ENCODE measurements at places on chromosomes 6 and 20. TPM values are rescaled to one million over a fixed set of nuclear protein-coding genes. Genes with fewer than 3 reads are reported as not detected.

DNA sequence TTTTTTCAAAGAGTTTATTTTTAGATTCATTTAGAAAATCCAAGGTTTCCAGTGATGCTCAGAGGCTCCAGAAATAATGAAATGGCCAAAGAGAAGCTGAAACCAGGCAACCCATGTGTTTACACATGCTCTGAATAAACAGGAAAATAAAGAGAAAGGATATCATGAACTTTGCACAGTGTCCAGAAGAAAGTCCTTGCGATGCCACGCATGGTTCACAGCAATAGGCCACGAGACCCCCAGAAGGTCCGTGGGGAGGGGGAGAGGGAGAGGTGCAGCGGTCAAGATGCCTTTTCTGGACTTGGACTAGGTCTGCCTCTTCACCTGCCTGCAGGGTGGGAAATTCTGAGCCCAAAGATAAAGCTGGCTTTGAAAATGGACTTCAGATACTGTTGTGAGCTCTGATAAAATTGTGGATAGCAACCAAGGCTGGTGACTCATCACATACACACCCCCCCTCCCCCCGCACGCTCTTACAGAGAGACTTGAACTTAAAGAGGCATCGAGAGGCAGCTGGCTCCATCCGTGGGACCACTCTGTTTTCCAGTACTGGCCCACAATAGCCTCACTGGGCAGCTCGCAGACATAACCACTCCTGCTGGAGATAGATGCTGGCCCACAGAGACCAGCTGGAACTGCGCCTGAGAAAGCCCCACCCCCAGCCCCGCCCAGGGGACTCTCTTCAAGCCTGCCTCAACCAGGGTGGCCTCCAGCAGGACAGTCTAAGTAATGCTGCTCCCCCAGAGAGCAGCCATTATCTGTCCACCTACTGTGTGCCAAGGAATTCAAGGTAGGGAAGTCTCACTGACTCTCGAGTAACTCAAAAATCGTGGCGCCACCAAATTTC lies 21.2 kb upstream of the NFATC2 start:
- peak overlapping the region; percentile 64 for H3K27ac ChIP-seq
- DNase-seq: peak; percentile 56
- H3K4me3 ChIP-seq: no peak overlapping the region
- peaks cover 17% of the 10 kb centered on the region for H3K4me1 ChIP-seq
- H3K36me3 ChIP-seq: no peaks in the 10 kb centered on the region
- peaks cover 23% of the 10 kb centered on the region for H3K27me3 ChIP-seq

DNA sequence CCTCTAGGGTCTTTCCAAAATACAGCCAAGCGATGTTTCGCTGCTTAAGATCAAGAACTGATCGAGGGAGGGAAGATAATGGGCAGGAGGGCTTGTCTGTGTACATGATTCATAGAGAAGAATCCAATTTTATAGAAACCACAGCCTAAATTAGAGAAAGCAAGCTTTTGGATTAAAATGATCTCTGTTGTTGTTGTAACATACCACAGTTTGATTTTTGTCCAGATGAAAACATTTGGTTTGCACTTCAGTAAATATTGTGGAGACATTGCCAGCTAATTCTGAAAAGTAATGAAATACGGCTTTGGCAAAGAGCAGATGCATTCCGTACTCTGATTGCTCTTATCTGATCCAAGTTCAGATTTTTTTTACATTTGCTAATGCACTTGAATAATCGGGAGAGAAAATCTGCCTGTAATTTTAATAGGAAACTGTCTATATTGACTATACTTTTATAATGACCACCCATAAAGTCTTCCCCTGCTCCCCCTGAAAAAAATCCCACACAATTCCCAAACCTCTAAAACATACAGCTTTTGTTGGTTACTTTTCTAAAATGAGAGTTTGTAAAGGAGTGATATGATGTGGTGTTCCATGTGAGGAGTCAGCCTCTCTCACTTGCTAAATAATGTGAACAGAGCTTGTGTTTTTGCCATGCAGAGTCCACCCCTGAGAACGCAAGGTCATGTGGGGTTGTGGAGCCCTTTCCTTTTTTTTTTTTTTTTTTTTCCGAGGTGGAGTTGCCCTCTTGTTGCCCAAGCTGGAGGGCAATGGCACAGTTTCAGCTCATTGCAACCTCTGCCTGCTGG lies 199.9 kb downstream of the DTNBP1 start:
- DNase-seq: no peak
- no peaks in the 10 kb centered on the region for H3K36me3 ChIP-seq
- H3K27ac ChIP-seq: peak overlapping the region; percentile 55
- H3K4me1 ChIP-seq: peaks cover 34% of the 10 kb centered on the region
- H3K27me3 ChIP-seq: no peaks in the 10 kb centered on the region
- H3K4me3 ChIP-seq: no peak overlapping the region

- no peak overlapping the region for H3K4me3 ChIP-seq
- H3K27me3 ChIP-seq: peaks cover 3% of the 10 kb centered on the region
- H3K4me1 ChIP-seq: no peaks in the 10 kb centered on the region
- H3K36me3 ChIP-seq: no peaks in the 10 kb centered on the region
- no peak for DNase-seq
- no peak overlapping the region for H3K27ac ChIP-seq
Observed at GRCh38 chr6:90413867-90414266, 117.2 kb upstream of the BACH2 start.

GRCh38 chr20:4814696-4815252 lies 93.1 kb downstream of the PRND start:
- H3K36me3 ChIP-seq: no peaks in the 10 kb centered on the region
- peak overlapping the region; percentile 34 for H3K27ac ChIP-seq
- DNase-seq: peak; percentile 38
- H3K4me3 ChIP-seq: no peak overlapping the region
- H3K4me1 ChIP-seq: peaks cover 5% of the 10 kb centered on the region

- H3K36me3 ChIP-seq: no peaks in the 10 kb centered on the region
- H3K4me1 ChIP-seq: no peaks in the 10 kb centered on the region
- H3K27me3 ChIP-seq: no peaks in the 10 kb centered on the region
- no peak overlapping the region for H3K4me3 ChIP-seq
- H3K27ac ChIP-seq: no peak overlapping the region
- DNase-seq: no peak
Observed at GRCh38 chr6:163916315-163917081, 502.0 kb downstream of the QKI start.

GRCh38 chr6:164856138-164856537 lies 453.3 kb downstream of the C6orf118 start:
- no peaks in the 10 kb centered on the region for H3K4me1 ChIP-seq
- no peak overlapping the region for H3K4me3 ChIP-seq
- H3K27me3 ChIP-seq: no peaks in the 10 kb centered on the region
- no peak overlapping the region for H3K27ac ChIP-seq
- DNase-seq: no peak
- no peaks in the 10 kb centered on the region for H3K36me3 ChIP-seq

- no peaks in the 10 kb centered on the region for H3K27me3 ChIP-seq
- no peaks in the 10 kb centered on the region for H3K4me1 ChIP-seq
- no peaks in the 10 kb centered on the region for H3K36me3 ChIP-seq
- H3K4me3 ChIP-seq: no peak overlapping the region
Observed at GRCh38 chr6:7425808-7426190, 36.2 kb downstream of the RIOK1 start.

- no peaks in the 10 kb centered on the region for H3K4me1 ChIP-seq
- H3K27ac ChIP-seq: no peak overlapping the region
- peaks cover 10% of the 10 kb centered on the region for H3K27me3 ChIP-seq
- no peak overlapping the region for H3K4me3 ChIP-seq
- H3K36me3 ChIP-seq: no peaks in the 10 kb centered on the region
Observed at GRCh38 chr6:105174512-105174911, 5.3 kb downstream of the POPDC3 start.

DNA sequence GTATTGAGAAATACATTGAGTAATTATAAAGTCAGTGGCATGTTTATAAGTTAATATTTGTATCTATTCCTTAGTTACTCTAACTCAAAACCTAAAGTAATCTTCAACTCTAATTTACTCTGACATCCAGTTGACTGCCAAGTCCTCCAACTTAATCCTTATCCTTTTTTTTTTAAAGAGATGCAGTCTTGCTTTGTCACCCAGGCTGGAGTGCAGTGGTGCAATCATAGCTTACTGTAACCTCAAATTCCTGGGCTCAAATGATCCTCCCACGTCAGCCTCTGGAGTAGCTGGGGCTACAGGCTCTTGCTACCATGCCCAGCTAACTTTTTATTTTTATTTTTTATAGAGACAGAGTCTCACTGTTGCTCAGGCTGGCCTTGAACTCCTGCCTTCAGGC lies 24.4 kb downstream of the PTPN1 start:
- peak overlapping the region; percentile 39 for H3K27ac ChIP-seq
- no peaks in the 10 kb centered on the region for H3K36me3 ChIP-seq
- H3K4me3 ChIP-seq: no peak overlapping the region
- H3K4me1 ChIP-seq: peaks cover 35% of the 10 kb centered on the region
- peak; percentile 33 for DNase-seq

- DNase-seq: no peak
- H3K27ac ChIP-seq: no peak overlapping the region
- no peaks in the 10 kb centered on the region for H3K4me1 ChIP-seq
- no peaks in the 10 kb centered on the region for H3K36me3 ChIP-seq
- H3K27me3 ChIP-seq: no peaks in the 10 kb centered on the region
Observed at GRCh38 chr6:34073540-34073939, 72.3 kb downstream of the GRM4 start.

DNA sequence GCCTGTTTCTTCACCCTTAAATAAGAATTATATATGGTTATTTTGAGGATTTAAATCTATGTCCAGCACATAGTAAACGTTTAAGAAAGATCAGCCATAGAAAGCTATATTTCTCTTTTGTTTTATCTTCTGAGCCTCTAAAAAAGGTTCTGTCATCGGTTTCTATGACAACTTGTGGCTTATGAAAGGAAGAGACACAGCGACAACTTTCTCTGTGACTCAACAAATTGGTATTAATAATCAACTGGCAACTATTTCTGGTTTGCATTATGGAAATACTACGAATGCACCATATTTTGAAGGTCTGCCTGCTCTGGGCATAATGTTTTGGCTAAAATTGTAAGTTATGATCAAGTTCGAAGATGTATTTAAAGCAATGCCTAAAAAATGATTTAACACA lies 751.0 kb downstream of the CD109 start:
- no peak overlapping the region for H3K4me3 ChIP-seq
- H3K27ac ChIP-seq: no peak overlapping the region
- H3K4me1 ChIP-seq: no peaks in the 10 kb centered on the region
- no peaks in the 10 kb centered on the region for H3K36me3 ChIP-seq
- H3K27me3 ChIP-seq: no peaks in the 10 kb centered on the region

CGA gene
- not detected for total RNA-seq

PI3 gene
- total RNA-seq: not detected

C20orf204 gene
- total RNA-seq: 0.68 TPM

SOX18 gene
- 9.5 TPM for total RNA-seq

SEL1L2 gene
- total RNA-seq: 0.22 TPM

ARHGAP40 gene
- not detected for total RNA-seq
